Erythroblast (primary cell): ENCODE measurements at places on chromosomes 5 and 9.

DNA sequence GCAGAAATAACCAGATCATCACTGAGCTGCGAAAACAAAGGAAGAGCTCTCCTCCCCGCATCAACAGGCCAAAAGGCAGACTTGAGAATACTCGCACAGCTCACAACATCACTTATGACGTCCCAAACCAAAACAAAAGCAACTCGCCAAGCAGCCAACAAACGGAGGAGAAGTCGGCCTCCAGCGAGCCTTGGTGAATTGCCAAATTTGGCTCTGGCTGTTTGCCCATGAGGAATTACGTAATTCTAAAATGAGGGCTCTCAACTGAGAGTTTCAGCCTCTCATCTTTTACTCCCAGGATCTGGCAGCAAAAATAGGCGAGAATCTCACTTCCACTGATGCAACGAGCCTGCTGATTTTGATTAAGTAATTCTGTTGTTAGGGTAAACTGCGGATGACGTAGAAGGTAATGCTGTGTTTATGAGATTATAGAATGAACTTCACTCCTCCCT is 51.7 kb upstream of the SEMA6A start:
- DNase-seq, result no peak

- no peak for DNase-seq
Observed at GRCh38 chr5:91072881-91073280, 310.2 kb downstream of the ARRDC3 start.

- no peak for DNase-seq
Observed at GRCh38 chr9:35682520-35683315, 7.0 kb downstream of the TPM2 start.

DNA sequence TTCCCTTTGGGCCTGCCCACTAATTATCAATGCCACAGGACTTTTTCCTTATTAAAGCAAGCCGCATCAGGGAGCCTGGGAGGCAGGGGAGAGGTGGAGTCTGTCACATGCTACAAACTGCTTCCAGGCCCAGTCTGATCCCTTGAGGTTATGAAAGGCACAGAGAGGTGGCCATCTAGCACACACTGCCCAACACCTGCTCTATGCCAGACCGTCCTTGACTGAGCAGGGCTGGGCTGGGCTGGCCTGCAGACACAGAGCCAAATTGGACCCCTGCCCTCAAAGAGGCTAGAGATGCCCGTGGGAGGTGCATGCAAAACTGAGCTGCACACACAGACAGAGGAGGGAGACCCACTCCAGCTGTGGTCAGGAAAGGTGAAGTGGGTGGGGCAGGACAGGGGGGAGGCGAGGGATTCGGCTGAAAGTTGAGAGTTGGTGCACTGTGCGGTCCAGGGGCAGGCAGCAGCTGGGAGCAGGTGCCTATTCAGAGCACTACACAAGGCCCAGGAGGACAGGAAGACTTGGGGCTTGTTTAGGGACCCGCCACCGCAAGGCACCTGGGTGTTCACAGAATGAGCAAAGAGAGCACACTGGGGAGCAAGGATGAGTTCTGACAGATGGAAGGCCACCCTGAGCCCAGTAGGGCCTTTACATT is 36.4 kb upstream of the TCF7 start:
- DNase-seq, result no peak

DNA sequence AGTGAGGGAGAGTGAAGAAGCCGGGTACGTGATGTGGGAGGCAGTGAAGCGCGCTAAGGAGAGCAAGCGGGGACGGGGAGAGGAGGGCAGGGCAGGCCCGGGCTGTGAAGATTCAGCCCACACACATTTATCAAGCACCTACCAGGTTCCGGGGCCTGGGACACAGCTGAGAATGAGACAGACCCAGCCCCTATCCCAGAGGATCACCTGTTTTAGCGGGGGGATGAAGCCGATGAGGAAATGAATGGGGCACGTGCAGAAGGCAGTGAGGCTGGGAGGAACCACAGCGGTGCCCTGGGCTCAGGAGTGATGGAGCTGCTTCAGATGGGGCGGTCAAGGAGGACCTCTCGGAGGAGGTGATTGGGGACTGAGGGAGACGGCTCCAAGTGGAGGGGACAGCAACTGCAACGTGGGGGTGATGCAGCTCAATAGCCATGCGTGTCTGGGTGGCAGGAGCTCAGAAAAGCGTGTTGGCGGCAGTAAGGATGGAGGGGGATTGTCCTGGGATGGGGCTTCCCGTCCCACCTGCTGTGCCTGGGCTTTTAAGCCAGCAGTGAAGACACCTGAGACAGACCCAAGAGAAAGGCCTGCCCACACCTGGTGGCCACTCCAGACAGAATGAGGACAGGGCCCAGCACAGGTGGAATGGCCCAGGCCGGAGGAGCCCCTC is 77.5 kb upstream of the UNC5A start:
- no peak for DNase-seq

DNA sequence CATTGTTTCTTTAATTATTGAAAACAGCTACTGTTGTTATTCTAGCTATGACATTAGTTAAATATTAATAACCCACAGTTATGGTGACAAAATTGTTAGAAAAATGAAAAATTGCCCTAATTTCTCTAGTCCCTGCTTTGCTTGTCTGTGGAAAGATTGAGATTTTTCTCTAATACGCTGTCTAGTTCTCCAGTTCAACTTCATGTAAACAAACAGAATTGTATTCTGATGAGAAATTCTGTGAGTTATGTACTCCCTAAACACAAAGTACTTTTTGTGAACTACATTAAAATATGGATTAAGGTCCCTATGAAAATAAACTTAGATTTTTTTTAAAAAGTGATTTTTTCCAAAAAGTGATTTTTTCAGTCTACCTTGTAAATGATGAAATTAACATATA is 8.7 kb downstream of the SLF1 start:
- DNase-seq, result no peak

GRCh38 chr9:74711341-74711740 is 176.4 kb downstream of the TRPM6 start:
- no peak for DNase-seq

GRCh38 chr5:134463991-134464760 is 52.5 kb upstream of the CDKN2AIPNL start:
- DNase-seq, result no peak

DNA sequence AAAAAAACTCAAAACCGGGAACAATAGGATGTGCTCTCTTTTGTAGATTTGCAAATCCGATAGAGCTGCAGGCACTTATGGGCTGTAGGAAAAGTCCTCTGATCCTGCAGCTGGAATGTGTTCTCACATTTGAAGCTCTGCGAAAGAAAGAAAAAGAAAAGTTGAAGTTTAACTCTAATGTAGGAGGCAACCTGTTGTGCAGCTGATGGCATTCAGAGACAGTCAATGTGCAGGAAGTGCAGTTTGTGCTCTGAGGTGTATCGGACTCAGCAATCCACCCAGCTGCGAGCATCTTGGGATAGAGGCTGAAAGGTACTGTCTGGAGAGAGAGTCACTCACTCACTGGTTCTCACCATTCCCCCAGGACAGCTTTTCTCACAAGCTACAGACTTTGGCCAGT is 339.2 kb downstream of the AGTPBP1 start:
- no peak for DNase-seq

GRCh38 chr9:90555351-90556057 is 87.1 kb downstream of the DIRAS2 start:
- no peak for DNase-seq

DNA sequence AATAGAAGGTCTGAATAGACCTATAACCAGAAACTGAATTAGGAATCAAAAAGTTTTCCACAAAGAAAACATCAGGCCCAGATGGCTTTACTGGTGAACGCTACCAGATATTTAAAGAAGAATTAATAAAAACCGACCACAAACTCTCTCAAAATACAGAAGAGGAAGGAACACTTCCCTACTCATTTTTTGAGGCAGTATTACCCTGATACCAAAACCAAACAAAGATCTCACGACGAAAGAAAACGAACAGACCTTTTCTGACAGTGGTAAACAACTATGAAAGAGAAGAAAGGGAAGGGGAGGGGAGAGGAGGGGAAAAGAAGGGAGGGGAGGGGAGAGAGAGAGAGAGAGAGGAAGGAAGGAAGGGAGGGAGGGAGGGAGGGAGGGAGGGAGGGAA is 13.5 kb downstream of the B4GALT1 start:
- no peak for DNase-seq

DNA sequence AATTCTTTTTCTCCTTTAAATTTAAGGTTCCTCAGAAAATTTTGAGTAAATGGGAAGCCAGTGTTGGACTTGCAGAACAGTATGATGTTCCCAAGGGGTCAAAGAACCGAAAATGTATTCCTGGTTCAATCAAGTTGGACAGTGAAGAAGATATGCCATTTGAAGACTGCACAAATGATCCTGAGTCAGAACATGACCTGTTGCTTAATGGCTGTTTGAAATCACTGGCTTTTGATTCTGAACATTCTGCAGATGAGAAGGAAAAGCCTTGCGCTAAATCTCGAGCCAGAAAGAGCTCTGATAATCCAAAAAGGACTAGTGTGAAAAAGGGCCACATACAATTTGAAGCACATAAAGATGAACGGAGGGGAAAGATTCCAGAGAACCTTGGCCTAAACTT is 76.0 kb downstream of the NSD1 start:
- no peak for DNase-seq

DNA sequence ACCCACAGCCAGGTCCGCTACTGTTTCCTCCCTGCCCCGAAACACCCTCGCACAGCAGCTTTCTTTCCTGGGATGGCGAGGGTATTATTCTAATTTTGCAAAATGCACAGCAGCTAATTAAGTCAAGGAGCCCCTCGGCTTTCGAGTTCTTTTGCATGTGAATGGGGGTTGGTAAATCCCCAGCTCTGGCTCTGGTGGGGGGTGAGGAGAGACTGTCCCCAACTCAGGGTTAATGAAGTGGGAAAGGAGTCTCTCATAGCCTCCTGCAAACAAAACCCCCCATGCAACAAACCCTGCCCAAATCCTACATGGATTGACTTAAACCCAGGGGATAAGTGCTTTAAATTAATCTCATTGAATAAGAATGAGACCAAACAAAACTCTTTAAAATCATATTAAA is 8.8 kb downstream of the BARHL1 start:
- DNase-seq, result no peak

DNA sequence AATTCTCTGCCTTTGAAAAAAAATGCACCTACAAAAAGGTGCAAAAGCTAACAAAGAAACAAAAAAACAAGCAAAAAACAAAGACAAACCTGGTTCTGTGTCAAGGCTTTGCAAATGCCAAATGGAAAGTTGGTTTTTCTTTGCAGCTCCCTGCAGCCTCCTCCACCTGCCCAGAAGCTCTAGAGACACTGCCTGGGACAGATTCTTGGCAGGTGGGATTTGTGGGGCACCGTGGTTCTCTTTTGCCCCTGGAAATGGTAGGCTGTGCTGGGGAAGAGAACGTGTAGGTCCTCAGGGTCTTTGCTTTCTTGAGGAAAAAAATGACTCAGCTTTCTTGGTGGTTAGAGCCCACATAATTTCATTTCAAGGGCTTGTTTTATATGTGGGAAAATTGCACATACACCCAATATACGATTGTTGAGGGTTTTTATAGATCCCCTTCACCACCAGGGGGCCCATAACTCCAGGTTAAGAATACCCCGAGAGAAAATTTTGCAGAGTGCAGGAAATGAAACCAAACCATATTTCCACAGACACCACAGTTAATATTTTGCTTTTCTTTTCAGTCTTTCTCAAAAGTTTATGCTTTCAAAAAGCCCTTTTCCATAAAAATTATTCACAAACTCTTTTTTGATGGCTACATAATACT is 58.7 kb downstream of the NXNL2 start:
- DNase-seq, result peak; percentile 60

GRCh38 chr5:136065588-136065987 is 36.8 kb downstream of the TGFBI start:
- DNase-seq, result no peak

DNA sequence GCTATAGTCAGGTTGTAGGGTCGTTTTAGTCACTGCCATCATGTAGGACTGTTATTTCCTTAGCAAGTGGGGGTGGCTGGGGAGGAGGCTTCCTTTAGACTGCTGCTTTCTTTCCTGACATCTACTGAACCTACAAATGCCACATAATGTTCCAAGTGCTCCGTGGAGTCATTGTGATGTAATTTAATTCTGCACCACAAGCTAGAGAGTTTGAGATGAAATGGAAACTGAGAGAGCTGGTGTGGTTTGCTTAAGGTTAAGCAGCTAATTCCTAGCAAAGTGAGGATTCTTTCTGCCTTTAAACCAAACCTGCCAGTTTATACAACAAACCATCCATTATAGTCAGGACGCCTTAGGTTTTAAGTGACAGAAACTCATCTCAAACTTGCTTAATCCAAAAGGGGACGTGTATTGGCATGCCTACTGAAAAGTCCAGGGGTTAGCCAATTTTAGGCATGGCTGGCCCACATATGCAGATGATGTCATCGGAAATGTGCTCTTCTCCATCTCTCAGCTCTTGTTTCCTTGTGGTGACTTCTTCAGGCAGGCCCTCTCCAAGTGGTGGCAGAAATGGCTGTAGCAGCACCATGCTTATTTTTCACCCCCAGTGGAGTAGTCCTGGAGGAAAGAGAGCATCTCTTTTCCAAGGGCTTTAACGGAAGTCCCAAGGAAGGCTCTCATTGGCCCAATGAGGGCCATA is 30.5 kb downstream of the ZNF618 start:
- no peak for DNase-seq

GRCh38 chr9:3243683-3244082 is 282.1 kb downstream of the RFX3 start:
- DNase-seq, result no peak

- peak; percentile 68 for DNase-seq
Observed at GRCh38 chr9:19160085-19160484, 32.8 kb upstream of the PLIN2 start.

GRCh38 chr5:74241751-74242140 is 398.8 kb downstream of the ENC1 start:
- DNase-seq, result no peak

- DNase-seq, result no peak
Observed at GRCh38 chr5:17157916-17158529, 59.4 kb upstream of the BASP1 start.

- no peak for DNase-seq
Observed at GRCh38 chr5:9401786-9402472, 143.9 kb downstream of the SEMA5A start.

DNA sequence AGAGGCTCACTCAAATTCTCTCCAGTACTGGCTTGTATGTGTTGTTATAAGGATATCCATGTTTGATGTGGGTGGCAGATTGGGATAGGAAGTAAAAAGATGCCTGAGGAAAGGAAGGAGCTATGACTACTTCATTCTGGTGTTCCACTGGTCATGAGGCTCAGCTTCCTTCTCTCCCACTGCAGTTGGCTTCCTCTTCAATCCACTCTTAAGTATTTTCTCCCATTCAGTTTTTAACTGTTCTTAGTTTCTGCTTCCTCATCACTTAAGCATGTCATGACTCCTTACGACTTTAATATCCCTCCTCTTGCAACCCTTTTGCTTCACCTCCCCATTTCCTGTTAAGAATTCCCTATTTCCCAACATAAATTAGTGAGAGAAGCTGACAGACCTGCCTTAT is 81.1 kb downstream of the PJA2 start:
- DNase-seq, result no peak

DNA sequence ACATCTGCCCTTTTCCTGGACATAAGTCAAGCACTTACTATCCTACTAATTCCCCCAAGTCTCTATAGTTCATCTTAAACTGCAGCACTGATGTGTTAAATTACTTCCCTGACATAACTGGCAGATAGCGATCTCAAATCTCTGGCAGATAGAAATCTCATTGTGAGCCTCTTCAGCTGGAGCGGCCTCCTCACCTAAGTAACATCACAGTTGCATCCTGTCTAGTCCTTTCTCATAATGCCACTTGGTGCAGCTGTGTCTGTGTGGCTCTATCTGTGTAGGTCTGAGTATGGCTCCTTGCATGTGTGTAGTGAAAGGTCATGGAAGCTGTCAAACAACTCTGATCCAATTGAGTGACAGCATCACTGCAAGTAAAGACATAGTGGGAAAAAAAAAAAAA is 53.6 kb upstream of the FST start:
- DNase-seq, result peak; percentile 13
